NCI-H526 (cell line): ENCODE measurements at places on chromosomes 5 and 9.

GRCh38 chr5:154199671-154200220 is 9.2 kb downstream of the GALNT10 start:
- DNase-seq: no peak

DNA sequence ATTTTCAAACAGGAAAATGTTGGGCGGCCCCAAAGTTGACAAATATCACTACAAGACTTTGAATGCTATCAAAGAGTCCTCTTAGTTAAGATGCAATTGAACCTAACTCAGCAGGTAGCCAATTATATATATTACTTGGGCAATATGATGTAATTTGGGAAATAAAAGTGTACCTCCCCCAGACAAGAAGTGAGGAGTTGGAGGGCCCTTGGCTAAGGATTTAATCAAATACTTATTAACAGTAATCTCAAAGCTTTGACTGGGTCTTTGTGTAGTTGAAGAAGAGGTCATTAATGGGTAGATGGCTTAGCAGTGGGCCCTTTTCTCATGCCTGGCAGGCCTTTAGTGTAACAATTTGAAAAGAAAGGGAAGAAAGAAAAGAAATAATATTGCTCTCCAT is 599.0 kb downstream of the CSNK1G3 start:
- no peak for DNase-seq

- no peak for DNase-seq
Observed at GRCh38 chr5:138508958-138509357, 34.1 kb downstream of the ETF1 start.

DNA sequence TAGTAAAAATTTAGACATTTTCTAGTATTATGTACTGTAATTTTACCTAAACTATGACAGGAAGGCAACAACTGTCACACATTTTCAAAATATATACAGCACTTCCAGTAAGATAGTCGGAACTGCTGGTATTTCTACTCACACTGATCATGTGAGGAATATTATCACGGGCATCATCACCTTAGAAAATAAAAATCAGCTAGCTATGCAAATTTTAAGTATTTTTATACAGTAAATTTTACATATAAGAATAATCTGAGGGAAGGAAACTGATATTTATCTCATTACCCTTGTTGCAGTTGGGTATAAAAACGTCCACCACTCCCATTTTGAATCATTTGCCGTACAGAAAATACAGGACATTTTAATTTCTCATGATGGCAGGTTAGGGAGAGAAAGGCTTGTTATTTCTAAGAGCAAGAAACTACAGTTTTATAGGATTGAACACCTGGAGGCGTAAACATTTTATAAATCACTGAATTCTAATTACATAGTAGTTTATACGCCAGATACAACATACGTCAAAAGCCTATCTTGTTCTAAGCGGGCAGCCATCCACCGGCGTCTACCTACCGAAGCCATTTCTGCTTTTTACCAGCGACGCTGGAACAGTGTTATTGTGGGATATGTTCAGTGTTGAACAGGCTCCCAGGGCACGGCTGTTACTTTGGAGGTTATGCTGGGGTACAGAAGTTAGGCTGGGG is 729 bp upstream of the TNPO1 start:
- DNase-seq: peak; percentile 47

- DNase-seq: peak; percentile 84
Observed at GRCh38 chr9:138068601-138069035, 191.0 kb downstream of the CACNA1B start.

GRCh38 chr9:90942555-90942954 is 140.9 kb downstream of the SYK start:
- DNase-seq: peak; percentile 2

DNA sequence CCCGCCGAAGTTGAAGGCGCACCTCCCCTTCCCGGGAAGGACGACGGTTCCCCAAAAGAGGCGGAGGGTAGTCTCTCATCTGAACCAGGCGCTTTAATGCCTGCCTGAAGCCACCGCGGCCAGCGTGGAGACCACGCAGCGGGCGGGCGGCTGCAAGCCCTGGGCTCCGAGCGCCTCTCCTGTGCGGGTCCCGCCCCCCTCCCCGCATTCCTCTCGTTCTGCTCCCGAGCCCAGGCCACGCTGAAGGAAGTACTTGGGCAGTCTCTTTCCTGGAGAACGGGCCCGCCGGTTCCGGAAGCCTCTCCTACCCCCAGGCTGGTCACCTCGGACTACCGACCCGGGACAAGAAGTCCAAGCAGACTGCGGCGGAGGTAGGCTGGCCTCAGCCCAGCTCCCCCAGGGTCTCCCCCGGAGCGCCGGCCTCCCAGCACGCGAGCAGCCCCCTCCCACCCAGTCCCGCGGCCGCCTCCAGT is 571 bp downstream of the PPIC start:
- no peak for DNase-seq

DNA sequence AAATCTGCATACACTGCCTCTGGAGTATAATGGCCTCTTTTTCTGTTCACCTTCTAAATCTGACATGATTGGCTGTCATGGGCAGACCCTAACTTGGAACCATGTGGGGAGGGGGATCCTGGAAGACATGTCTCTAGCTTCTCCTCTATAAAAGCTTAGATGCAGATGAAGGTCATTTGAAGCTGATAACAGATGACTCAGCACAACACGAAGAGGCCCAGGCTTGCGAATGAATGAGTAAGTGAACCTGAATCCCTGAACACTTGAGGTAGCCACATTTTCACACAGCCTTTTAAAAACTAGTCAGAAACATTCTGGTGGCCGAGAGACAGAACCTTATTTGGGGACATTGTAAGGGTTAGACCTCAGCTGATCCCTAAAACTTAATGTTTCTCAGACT is 282.6 kb downstream of the ELAVL2 start:
- DNase-seq: no peak

- no peak for DNase-seq
Observed at GRCh38 chr5:35240892-35241291, 10.6 kb upstream of the PRLR start.

GRCh38 chr5:170471551-170472178 is 32.2 kb upstream of the KCNIP1 start:
- DNase-seq: no peak

DNA sequence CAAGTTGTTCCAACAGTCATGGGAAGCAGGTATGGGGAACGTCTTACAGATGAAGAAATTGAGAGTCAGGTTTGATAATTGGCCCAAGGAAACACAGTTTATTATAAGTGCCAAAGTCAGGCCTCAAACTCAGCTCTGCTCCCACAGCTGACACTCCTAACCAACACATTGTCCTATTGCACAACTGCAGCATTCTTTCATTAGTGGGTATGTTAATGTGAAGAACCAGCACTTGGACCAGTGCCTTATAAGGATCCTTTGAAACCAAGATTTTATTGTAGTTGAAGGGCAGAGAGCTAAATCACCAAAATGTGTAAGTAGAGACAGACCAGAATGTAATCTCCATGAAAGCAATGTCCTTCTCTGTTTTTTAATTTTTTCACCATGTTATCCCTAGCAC is 56.1 kb downstream of the GRIA1 start:
- no peak for DNase-seq

- no peak for DNase-seq
Observed at GRCh38 chr5:39453606-39454005, 28.8 kb upstream of the DAB2 start.

GRCh38 chr5:139760066-139761056 is 35.2 kb upstream of the PSD2 start:
- DNase-seq: no peak

GRCh38 chr5:1899201-1899600 is 16.5 kb upstream of the IRX4 start:
- DNase-seq: no peak

DNA sequence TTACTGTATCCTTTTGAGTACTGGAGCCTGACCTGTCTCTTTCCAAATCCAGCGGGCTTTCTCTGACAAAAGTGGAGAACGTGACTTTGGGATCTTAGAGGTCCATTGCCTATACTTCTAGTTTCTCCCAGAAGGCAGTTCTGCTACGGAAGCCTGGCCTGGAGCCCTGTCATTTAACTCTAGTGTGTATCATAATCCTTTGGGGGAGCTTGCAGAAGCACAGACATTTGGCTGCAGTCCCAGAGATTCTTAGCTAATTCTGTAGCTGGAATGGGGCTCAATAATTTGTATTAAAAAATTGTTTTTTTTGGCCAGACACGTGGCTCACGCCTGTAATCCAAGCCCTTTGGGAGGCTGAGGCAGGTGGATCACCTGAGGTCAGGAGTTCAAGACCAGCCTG is 3.0 kb downstream of the HARS2 start:
- DNase-seq: no peak

DNA sequence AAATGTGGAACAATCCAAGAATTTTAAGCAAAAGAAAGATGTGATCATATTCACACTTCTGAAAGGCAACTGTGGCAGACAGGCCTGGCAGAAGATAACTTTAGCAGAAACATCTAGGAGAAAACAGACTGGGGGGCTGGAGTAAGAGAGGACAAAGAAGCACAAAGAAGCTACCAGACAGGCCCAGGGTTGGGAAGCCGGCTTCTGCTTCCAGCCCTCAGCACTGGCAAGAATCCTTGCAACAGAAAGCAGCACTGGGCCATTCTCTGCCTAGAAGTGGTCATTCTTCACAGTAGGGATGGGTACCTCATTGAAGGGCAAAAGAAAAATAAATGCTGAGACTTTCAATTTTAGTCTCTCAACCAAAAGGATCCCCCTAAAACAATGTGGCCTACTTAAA is 49.6 kb downstream of the EFNA5 start:
- no peak for DNase-seq
